Stimulated activated CD8-positive, alpha-beta memory T cell treated with anti-CD3 and anti-CD28 coated beads, Interleukin-15, amount 100 ng/mL, for 48 hours (primary cell): ENCODE measurements at places on chromosomes 7 and 10.

GRCh38 chr10:88966797-88967196 lies 14.2 kb upstream of the ACTA2 start:
- no peak for DNase-seq

DNA sequence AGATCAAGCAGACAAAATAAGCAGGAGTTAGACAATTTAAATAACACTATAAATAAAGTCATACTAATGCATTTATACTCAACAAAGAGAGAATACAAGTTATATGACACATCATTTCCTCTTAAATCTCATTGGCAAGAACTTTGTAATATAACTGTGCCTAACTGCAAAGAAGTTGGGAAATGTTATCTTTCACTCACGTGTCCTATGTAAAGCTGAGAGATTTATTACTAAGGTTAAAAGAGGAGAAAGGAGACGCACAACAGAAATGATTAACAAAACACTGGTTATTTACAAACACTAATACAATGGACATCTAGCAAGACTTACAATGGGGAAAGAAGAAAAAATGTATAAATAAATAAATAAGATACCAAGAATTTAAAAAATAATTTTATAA lies 12.7 kb upstream of the TMEM273 start:
- no peak for DNase-seq

GRCh38 chr10:47253651-47254375 lies 46.2 kb upstream of the GDF10 start:
- no peak for DNase-seq

DNA sequence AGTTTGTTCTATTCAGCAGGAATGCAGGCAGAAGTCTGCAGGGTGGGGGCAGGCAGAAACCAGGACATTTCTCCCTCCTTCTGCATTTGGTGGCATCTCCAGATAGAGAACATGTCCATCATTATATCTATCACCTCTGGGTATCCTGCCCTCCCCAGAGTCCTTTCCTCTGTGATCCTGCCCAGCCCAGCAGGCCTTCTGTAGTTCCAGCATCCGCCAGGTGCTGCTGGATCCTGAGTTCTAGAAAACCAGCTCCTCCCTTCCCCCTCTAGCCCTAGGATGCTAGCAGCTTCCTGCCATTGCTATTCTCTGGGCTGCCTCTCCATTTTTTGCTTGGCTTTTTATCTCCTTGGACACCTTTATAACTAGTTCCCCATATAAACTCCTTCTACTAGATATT lies 180.3 kb downstream of the KCNMA1 start:
- no peak for DNase-seq

DNA sequence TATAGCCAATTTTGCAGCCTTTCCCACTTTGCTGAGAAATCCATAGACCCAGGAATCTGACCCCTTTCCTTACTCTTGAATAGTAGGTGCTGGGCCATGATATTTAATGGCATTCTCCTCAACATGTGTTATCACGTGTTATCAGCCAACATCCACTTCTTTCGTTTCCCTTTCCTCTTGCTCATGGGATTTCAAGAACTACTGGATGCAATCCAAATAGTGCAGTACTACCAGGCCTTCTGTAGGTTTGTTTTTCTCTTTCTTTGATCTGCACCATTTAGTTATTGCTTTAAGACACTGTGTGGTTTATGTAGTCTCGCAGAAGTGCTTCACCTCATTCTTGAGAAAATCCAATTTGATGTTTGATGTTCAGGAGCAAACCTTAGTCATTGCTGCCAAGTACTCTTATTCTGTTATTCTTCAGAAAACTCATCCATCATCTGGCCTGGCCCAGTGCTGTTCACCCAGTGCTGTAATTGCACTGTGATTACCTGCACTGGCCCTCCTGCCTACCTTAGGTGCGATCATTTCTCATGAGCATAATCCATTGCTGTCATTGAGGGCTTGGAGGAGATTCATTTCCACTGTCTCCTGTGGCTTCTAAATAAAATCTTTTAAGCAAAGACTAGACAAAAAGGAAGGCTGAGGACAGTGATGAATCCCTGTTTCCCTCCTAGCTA lies 315.3 kb downstream of the BMPER start:
- DNase-seq = no peak

DNA sequence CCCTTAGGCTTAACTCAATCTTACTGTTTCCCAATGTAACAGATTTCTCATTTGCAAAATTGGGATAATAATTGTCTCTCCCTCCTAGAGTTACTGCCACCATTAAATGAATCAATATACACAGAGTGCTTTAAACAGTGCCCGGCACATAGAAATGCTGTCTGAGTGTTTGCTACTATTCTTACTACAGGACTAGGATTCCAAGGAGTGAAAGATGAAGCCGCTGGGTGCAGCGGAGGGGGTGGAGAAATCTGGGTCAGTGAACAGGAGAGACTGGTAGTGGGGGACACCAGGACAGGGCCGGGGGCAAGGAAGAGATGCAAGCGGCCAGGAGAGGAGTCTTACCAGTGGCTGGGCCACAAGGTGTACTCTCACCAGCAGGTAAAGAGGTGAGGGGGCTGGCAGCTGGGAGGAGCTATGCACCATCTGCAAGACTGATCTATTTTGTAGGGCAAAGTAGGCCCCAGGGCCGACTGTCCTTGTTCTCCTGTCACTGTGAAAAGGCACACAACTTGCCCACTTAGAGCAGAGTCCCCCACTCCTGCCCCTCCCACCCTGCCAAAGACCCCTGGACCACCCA lies 18.5 kb upstream of the PRRT4 start:
- no peak for DNase-seq

DNA sequence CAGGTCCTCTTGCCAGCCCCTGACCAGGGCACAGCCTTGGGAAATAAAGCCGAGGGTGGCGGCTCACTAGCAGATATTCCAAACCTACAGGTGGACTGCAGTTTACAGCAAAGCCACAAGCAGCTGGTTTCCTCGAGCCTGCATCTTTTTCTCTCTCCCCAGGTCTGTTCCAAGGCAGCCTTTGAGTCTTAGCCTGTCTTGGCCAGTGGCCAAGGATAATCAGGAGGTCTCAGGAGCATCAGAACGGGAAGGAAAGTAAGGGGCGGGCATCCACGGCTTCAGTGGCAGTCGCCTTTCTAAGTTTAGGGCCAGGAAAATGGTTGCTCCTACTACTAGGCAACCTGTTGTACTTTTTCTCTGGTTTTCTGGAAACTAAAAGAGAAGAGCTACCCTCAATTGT lies 219.7 kb upstream of the ZMIZ1 start:
- no peak for DNase-seq

GRCh38 chr10:114943000-114943399 lies 5.0 kb downstream of the TRUB1 start:
- DNase-seq = no peak

DNA sequence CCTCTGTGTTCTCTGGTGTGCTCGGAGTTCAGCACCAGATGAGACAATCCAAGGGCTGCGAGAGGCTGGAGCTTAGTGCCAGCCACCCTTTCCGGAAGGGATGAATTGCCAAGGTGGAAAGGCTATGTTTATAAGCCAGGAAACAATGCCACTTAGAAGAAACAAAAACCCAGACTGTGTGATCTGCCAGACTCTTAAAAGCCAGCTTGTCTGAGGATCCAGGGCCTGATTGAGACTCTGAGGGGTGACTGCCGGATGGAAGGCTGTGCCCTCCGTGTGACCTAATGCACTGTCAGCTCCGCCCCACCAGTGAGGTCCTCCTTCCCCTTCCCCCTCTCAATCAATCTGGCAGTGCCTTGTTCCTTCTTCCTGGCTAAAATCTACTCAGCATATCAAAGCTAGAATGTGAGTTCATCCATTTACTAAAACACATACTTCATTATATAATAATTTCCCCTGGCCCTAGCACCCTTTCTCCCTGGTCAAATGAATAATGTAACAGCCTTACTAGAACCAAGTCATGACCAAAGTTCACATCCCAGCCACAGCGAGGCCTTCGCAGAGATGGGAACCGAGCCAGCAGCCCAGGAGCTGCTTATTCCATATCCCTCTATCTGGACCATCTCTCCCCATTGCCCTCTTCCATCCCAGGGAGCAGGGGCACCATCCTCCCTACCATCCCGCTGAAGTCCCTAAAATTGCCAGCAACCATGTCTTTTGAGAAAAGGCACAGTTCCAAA lies 25.5 kb downstream of the FAM107B start:
- no peak for DNase-seq

- DNase-seq = no peak
Measured at GRCh38 chr7:71521506-71521905, 389.6 kb downstream of the GALNT17 start.

DNA sequence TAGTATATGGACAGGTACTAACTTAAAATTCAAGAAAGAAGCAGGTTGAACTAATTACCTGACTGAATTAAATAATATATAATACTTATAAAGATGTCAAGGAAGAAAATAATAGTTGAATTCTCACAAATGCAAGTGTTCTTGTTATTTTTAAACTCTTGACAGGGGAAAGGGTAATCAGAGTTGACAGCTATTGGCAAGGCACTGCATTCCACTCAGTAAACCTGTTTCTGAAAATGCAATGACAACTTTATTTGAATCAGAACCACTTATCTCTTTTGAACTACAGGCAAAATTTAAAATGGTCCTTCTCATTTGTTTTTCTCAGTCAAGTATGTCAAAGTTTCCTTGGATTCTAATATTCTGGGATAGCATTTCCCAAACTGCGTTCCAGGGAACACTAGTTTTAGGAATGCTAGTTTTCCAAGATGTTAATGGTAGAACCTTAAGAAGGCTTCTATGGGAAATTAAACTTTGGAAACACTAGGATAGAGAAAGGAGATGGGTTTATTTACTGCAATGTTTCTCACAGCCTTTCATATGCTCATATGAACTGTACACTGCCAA lies 103.7 kb upstream of the LRRN3 start:
- DNase-seq = no peak

DNA sequence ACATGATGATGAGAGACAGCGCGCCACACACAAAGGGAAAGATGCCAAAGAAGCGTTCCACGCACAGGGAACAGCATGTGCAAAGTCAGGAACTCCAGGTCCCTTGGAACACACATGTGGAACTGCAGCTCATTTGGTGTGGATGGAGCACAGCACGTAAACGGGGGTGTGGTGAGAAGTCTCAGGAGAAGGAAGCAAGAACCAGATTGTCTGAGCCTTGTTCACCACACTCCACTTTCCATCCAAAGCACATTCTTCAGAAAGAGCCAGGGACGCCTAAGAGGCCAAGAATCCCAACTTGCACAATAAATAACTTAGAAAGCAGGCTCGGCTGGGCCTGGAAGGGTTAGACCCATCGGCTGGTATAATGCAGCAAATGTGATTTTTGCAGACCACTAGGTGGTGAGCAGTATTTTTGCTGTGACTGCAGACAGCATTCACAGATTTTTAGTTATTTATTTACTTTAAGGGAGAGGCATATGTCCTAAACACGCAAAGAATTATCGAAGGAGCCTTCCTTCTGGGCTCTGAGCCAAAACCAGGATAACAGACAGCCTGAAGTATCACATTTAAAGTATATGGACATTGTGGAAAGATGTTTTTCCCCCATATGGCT lies 27.9 kb upstream of the ASCC1 start:
- no peak for DNase-seq
